NCI-H2081 (cell line): ENCODE measurements at places on chromosomes 6 and 20.

DNA sequence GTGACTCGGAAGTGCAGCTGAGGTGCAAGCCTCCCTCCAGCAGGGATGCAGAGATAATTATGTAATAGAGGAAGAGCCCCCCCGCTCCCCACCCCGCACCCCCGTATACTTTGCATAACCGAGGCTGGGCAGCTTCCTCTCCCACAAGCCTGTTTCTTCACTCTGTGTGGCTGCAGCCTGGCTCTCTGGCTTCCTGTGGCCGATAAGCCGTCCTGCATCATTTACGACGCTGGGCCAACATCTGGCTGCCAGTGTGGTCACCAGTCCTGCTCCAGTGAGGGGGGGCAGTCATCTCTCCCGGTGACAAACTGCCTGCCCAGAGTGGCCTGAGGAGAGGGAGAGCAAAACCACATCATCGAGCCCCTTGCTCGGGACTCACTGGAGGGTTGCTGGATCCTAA, 59.2 kb downstream of the RBM38 start:
- no peak for DNase-seq

DNA sequence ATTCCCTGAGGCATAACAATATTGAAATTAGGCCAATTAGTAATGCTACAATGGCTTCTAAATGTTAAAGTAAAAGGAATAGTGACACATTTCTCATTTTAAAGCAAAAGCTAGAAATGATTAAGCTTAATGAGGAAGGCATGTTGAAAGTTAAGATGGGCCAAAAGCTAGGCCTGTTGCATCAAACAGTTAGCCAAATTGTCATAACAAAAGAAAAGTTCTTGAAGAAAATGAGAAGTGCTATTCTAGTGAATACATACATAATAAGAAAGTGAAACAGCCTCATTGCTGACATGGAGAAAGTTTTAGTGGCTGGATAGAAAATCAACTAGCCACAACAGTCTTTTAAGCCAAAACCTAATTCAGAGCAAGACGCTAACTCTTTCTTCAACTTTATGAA, 12.9 kb downstream of the OR2A4 start:
- DNase-seq, result no peak

- no peak for DNase-seq
These were observed 25.2 kb downstream of the FNDC1 start for GRCh38 chr6:159194421-159194820.

DNA sequence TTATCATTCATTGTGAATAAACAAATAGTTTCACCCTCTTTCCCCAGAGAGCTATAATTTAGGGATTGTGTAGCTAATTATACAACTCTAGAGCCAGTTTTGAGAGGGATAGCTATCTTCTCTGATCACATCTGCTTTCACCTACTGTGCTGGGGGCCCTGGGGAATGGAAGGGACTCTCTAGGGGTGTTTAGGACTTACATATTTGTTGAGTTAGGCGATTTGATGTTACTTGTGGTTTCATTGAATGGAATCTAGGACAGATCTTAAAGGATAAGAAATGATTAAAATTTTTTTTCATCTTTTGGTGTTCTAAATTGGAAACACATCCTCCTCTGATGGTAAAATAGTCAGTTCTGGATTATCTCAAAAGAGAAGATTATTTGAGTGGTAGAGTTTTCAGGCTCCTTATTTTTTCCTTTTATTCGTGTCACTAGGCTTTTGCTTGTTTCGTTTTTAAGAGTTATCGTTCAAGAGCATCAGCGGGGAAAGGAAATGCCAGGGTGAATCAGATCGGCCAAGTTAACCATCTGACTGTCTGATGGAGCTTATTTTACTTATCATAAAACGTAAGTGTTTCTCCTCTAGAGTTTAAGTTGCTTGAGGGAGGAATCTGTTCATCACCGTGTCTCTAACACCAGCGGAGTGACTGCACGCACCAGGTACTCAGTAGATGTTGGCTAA, 236.7 kb downstream of the FARS2 start:
- peak; percentile 21 for DNase-seq

DNA sequence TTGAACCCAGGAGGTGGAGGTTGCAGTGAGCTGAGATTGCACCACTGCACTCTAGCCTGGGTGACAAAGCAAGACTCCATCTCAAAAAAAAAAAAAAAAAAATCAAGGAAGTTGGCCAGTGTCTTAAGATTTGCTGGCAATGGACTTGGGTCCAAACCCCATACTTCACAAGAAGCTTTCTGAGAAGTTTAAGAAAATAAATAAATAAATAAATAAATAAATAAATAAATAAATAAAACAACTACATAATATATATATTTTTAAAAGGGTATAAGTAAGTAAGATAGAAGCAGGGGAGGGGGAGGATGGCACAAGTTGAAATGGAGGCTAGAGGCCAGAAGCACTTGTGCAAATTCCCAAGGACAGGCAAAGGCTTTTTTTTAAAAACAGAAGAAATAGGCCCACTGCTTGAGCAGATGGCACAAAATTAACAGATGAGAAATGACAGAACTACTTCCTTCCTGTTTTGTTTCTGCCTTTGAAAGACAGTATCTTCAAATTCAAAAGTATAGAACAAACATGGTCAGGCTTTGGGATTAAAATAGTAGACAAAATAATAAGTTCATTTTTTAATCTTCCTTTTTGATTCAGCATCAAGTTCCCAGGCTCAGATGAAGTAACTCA, 287.7 kb downstream of the ALDH8A1 start:
- DNase-seq, result no peak
